ENCODE measurements at places on chromosomes 4 and X.

- DNase-seq, result no peak
These were observed 23.7 kb upstream of the HNRNPD start for GRCh38 chr4:82397527-82397926.

DNA sequence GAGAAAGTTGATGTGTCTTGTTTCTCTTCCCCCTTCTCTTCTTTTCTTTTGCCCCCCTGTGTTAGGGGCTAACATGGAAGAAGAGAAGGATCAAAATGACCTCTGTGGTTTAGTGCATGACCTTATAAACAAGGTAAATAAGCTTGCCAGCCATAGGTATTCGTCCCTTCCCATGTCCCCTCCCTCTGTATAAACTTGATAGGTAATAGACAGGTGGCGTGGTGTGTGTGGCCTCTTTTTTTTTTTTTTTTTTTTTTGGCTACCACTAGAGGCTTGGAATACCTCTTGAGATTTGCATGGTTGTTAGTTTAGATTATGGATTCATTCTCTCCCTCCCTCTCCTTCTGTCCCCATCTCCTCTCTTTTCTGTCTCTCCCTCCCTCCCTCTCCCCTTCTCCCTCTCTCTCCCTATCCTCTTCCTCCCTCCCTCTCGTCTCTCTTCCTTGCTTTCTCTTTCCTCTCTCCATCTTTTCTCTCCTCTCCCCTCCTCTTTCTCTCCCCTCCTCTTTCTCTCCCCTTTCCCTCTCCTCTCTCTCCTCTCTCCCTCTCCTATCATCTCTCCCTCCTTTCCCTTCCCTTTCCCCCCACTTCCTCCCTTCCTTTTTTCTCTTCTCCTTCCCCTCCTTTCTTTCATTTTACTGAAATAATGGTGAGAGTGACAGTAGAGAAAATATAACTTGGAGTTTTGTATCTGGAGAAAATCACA is 134.4 kb downstream of the AFF1 start:
- no peak for DNase-seq

DNA sequence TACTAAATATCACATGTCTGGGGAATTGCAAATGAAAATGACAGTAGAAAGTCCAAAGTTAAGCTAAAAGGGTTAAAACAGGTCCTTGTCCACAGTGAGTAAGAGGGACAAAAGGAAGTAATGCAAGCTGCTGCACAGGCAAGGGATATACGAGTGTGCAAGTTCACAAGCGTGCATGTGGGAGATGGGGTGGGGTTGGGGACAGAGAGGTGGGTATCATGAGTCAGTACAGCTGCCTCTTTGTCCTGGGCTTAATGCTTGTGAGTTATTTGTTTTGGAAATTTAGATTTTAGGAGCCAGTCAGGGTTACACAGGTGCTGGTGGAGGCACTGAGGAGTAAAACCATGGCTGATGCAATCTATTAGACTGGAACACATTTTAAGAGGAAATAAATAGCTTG is 3.3 kb upstream of the GPRASP2 start:
- no peak for DNase-seq

- DNase-seq, result no peak
These were observed 53.6 kb downstream of the NSG1 start for GRCh38 chr4:4440333-4441061.

DNA sequence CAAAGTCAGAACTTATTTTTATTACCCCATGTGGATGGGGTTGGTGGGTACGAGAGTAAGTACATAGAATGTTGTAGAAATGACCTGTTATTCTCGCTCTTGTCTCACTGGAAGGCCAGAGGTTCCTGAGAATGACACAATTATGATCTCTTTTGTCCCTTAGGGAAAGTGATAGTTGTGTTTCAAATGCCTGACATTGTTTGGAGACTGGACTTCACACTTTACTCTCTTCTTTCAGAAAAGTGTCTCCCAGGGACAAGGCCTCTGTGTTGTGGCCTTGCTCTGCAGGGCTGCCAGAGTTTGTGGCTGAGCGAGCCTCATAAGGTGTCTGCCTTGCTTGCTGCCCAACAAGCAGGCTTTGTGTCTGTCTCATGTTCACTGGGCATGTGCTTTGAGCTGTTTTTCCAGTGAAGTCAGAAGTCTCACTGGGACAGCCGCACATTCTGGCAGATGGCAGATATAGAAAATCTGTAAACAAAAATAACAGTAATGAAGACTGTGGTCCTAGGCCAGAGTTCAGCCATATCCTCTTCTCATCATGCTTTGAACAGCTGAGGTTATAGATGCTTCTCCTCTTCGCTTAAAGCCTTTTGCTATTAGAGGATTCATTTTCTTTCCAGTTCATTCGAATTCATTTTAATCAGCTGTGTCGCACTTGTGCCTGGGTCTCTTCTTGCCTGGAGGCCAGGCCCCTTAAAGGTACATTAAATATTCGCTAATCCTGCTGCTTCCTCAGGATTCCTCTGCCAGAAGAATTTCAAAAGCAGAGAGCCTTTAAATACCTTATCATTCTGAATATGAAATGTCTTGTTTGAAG is 14.4 kb downstream of the PPEF1 start:
- no peak for DNase-seq
